ENCODE measurements at places on chromosomes 5 and 9.
A peak's percentile ranks its signal among the peaks of the same experiment; 100 is the strongest.

DNA sequence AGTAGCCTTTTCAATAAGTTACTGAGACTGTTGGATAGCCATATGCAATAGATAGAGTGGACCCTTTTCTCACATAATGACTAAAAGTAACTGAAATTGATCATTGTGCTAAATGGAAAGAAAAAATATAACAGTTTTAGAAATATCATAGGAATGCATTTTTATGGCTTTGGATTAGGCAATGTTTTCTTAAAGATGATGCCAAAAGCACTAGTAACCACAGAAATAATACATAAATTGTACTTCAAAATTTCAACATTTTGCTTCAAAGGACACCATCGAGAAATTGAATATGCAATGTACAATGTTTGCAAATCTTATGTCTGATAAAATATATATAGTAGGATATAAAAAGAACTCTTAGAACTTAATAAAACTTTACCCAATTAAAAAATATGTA lies 1267.5 kb upstream of the CDH9 start:
- DNase-seq, result no peak

DNA sequence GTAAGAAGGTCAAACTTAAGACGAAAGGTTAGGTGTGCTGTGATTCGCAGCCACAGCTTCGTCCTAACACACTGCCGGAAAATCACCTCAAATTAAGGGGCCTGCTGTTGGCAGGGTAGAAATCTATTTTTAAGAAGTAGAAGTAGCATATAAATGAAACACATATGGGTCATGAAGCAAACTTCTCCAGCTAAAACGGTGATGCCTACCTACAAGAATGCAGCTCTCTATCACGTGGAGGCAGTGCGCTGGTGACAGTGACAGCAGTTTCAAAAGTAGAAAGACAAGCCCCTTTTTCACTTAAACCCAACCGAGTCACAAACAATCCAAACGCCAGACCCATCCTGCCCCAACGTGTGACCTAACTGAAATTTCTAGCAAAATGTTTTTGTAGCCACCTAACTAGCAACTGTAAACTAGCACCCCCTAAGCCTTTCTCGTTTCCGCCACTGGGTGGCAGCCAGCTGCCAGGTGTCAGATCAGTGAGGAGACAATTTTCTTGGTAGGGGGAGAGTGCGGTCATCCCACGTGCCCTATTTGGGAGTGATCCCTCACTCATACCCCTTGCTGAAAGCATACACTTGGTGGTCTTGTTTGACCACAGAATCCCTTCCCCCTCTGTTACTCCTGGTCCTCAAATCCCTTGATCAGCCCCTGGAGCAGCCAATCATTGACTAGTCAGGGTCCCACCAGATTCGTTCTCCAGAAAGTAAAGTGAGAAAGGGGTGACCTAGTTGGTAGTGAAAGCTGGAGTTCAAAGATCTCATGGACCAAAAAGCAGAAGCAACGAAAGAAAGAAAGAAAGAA lies 71.8 kb upstream of the MAMDC2 start:
- peak; percentile 74 for DNase-seq

DNA sequence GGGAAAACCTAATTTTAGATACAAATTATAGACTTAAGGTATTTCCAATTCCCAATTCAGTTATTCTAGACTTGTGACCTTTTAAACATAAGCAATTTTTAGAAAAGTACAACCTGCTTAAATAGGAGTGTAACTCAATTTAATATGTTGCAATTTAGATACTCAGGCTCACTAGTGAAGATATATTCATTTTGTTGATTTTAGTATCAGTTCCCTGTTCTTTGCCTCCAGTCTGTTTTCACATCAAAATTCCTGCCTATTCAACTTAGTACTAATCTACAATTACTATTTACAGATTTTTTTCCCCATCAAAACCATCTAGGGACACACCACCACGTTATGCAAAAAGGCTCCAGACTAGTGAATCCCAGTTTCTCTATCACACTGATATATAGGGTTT lies 30.4 kb downstream of the PWWP2A start:
- DNase-seq, result no peak

DNA sequence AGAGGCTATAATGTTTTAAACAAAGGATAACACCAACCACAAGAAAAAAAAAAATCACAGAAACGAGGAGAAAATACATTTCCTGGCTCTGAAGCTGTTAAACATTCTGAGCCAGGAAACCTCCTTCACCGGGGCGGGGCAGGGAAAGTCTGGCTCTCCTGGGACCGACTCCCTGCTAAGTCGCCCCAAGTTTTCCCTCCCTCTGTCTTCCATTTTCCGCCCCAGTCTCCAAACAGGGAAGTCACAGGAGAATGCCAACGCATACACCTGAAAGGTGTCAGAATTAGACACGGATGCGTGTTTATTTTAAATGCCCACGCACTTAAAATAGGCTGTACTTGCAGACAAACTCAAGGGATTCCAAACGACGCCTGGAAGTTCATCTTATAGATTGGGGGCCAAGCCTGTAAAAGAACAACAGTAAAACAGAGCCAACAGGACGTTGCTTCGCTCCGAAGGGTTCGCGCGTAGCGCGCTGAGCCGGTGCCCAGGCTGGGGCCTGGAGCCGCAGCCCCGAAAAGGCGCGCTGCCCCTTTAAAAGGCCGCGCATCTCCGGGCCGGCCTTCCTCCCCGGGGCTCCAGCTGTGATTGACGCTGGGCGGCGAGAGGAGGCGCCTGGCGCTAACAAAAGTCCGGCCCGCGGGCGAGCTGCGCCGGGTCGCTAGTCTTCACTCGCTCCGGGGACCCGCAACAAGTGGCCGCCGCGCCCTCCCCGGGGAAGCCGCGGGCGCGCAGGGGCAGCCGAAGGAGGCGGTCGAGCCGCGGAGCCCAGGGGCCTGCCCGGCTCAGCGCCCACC lies at the start of gene FBXL7:
TSS of gene FBXL7 (plus strand) at position 653 of the 797 bp plus-strand sequence.
- DNase-seq, result peak; percentile 92

DNA sequence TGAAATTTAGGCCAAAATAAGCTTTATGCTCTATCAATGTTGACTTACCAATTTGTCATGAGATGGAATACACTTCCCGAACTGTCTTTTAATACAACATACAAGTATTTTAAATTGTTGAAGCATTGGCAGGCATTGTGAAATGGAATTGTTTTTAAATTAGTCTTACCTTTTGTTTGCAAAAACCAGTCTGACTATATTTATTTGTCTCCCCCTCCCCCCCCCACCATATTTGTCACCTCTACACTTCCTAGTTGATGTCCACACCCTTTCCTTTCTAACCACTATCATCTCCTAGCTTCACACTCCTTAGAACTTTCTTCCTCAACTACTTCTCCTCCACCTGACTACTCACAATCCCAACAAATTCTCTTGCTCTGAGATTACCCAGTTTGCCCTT lies 40.9 kb downstream of the FAF2 start:
- DNase-seq, result no peak

- DNase-seq, result no peak
Measured at GRCh38 chr5:150650021-150651006, 9.9 kb downstream of the SYNPO start.

GRCh38 chr9:72480921-72481320 lies 40.5 kb upstream of the TMC1 start:
- no peak for DNase-seq

- DNase-seq, result no peak
Measured at GRCh38 chr5:616484-617039, 4.4 kb downstream of the CEP72 start.

DNA sequence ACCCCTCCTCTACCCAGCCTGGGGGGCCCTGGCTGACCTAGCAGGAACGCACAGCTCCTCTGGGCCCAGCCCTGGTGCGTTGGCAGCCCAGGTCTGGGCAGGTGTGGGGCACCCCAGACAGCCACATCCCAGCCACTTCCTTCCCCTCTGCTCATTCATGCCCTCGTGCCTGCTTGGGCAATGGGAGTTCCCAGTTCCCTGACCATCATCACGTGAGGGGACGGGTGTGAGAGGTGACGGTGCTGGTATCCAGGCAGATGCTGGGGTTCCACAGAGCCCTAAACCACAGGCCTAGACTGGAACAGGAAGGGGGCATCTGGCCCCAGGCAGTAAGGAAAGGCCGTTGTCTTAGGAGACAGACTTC lies 8.4 kb downstream of the RALGDS start:
- no peak for DNase-seq

- DNase-seq, result no peak
Measured at GRCh38 chr5:146904890-146905289, 26.3 kb upstream of the PPP2R2B start.

DNA sequence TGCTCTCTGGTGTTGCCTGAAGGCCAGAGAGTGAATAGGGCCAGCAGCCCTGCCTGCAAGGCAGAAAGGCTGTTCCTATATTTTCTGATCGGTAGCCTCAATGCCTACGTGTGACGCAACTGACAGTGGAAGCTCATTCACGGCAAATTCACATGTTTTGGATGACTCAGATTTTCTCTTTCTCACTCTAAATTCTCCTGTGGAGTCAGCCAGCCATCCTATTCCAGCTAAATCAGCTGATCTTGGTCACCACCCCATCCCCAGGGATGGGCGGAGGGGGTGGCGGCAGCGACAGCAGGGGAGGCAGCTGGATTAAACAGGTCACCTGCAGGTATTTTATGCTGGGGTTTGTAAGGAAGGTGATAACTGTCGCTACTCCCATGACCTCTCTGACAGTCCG lies 52.3 kb downstream of the ZNF510 start:
- DNase-seq, result no peak

DNA sequence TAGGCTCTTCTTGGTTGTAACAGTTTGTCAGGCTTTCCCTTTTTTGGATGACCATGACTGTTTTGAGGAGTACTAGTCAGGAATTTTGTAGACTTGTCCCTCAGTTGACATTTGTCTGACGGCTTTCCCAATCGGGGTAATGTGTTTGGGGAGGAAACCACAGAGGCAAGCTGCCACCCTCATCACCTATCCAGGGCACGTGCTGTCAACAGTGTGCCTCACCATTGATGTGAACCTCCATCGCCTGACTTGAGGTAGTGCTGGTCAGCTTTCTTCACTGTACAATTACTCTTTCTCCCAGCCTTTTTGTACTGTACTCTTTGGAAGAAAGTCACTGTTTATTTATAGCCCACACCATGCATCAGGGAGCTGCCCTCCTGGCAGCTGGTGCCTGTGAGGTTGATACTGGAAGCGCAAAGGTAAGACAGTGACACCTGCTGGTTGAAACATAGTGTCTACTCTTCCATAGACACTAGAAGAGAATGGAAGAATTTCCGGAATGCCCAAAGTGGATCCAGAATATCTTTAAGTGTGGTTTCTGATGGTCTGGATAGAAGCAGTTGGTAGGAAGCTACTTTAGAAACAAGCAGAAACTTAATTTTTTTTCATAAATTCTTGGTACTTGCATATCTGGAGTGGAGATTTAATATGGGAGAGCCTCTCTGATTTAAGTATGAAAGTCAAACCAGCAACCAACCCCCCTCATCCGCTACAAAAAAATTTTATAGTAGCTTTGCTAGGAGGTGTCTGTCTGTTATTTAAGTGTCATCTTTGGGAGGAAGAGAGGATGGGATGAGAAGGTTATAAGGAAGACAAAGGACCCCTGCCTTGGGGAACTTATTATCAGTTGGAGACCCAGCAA lies 69.3 kb downstream of the SNX30 start:
- peak; percentile 76 for DNase-seq

DNA sequence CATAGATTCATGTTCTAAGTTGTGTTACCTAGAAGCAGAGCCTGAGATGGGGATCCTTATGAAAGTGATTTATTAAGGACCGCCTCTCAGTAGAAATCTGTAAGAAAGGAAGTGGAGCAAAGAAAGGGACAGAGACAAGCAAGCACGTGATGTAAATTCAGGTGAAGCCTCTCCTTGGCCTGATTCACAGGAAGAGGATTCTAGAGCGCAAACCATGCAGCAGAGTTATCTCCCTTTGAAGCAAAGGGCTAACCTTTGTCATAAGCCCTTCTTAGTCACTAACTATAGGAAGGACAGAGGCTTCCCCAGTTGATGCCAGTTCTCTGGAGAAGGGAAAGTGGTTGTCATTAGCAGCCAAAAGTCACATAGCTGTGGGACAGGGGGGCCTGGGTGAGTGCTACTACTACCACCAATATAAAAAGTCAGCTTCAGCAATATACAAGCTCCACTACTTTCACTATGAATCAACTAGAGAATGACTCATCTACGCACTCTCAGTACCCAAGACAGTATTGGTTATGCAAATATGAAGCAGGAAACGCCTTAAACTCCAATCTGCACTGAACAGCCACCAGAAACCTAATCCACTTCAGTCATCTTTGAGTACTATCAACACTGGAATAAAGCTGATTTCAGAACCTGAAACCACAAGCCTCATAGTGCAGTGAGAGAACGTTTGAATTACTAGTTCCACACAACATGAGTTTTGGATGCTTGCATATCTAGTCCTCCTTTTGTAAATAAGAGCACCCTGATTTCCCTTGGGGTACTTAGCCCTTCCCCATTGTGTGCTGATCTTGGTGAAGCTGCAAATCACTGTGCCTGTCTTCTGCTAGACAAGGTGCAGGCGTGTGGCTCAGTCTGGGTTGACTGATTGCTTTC lies 162.7 kb downstream of the ZNF608 start:
- DNase-seq, result no peak

DNA sequence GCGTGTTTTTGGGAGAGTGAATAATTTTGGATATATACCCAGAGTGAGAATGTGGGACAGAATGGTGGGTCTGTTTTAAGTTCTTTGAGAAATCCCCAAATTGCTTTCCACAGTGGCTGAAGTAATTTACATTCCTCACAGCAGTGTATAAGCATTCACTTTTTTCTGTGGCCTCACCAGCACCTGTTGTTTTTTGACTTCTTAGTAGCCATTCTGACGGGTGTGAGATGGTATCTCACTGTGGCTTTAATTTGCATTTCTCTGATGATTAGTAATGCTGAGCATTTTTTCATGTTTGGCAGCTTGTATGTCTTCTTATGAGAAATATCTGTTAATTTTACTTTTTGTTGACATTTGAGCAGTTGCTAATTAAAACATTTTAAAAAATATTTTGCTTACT lies 9.4 kb upstream of the SPATA31D1 start:
- no peak for DNase-seq

DNA sequence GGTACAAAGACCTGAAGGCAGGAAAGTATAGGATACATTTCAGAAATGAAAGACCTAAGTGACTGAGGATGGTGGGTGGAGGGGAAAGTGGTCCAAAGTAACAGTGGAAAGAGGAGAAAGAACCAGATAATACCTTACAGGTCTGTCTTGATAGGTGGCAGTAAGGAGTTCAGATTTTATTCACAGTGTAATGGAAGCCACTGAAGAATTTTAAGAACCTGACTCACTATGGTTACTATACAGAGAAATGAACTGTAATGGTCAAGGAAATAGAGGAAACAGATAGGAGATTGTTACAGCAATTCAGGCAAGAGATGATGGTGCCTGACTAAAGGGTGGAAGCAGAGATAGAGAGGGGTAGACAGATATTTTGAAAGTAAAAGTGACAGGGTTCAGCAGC lies 46.5 kb downstream of the EPB41L4A start:
- no peak for DNase-seq

GRCh38 chr9:108645520-108645919 lies 210.3 kb downstream of the ACTL7B start:
- no peak for DNase-seq
